Regular cardiac myocyte (primary cell): ENCODE measurements at places on chromosomes 16 and 17. TPM values are rescaled to one million over a fixed set of nuclear protein-coding genes. Genes with fewer than 3 reads are reported as not detected.

Gene GNAO1
- under 0.01 and 0.19 TPM in 2 replicates for total RNA-seq

Gene CDYL2
- 6.5 and 7.5 TPM in 2 replicates for total RNA-seq

Gene ADORA2B
- total RNA-seq: 52.0 and 62.0 TPM in 2 replicates

Gene LPO
- not detected in 2 replicates for total RNA-seq

Gene TLCD2
- 1.7 and 2.0 TPM in 2 replicates for total RNA-seq

Gene CXCL16
- total RNA-seq: 0.58 and 2.0 TPM in 2 replicates

Gene COX11
- 39.7 and 60.8 TPM in 2 replicates for total RNA-seq
